ENCODE measurements at places on chromosomes 2 and 18.

DNA sequence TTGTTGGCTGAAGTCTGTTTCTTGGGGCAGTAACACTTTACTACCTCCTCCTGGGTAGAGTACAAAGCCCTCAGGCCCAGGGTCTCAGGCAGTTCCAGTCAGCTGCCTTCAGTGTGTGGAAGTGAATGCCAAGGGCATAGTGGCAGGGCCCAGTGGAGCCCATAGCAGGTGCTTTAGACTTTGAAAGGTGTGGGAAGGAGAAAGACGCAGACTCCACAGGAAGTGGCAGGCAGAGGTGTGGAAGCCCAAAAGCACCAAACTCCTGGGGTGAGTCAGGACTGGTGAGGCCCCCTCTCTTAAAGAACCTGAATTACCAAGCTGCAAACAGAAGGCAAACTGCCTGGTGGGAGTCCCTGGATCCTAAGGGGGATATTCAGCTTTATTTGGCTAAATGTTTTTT, 45.3 kb downstream of the ADAM23 start:
- no peak for DNase-seq

- no peak for DNase-seq
These were observed 11.2 kb downstream of the ANKAR start for GRCh38 chr2:189685540-189686229.

GRCh38 chr2:174324530-174324929, 10.2 kb upstream of the SP9 start:
- no peak for DNase-seq

DNA sequence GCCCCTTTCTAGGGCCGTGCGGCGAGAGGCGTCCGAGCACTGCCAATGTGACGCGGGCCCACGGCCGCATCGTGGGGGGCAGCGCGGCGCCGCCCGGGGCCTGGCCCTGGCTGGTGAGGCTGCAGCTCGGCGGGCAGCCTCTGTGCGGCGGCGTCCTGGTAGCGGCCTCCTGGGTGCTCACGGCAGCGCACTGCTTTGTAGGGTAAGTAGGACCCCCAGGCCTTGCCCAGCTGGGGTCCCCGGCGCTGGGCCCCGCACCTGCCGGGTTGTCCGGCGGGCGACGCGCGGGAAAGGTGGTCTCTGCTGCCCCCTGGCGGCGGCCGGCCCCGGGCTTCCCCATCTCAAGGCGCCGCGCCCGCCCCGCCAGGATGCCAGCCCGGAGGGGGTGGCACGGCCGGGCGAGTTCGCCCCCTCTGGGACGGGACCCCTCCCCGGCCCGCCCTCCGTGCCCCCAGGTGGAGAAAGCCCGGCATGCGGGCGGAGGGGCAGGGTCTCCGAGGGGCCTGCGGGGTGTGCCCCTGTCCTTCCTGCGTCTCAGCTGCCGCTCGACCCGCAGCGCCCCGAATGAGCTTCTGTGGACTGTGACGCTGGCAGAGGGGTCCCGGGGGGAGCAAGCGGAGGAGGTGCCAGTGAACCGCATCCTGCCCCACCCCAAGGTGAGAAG, 1.9 kb downstream of the PRSS56 start:
- DNase-seq: no peak

GRCh38 chr2:210527286-210527685, 29.1 kb upstream of the CPS1 start:
- DNase-seq: no peak

- DNase-seq: no peak
These were observed 153.8 kb upstream of the HNRNPA3 start for GRCh38 chr2:177058747-177059146.

Data from cerebellar cortex (tissue), 1 donor.